Muscle of leg (tissue), 16 donors: ENCODE measurements at places on chromosomes 12 and 14.

GRCh38 chr14:26626256-26626655 is 28.4 kb upstream of the NOVA1 start:
- DNase-seq, result no peak

DNA sequence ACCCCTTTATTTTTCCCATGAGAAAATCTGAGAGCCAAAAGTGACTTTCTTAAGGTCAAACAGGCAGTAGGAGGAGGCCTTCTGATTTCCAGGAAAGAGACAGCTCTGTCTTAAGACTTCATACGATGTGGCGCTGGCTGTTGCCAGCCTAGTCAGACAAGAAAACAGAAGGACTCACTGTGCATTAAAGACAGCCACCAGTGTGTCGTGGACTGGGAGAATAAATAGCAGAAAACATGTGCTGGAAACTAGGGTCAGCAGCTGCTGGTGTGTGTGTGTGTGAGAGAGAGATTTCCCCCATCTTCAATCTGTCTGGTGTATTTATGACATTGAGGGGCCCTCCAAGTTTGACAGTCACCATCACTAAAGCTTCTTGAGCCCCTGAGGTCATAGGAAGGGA is 708.6 kb upstream of the TMEM132C start:
- peak; percentile 5 for DNase-seq

DNA sequence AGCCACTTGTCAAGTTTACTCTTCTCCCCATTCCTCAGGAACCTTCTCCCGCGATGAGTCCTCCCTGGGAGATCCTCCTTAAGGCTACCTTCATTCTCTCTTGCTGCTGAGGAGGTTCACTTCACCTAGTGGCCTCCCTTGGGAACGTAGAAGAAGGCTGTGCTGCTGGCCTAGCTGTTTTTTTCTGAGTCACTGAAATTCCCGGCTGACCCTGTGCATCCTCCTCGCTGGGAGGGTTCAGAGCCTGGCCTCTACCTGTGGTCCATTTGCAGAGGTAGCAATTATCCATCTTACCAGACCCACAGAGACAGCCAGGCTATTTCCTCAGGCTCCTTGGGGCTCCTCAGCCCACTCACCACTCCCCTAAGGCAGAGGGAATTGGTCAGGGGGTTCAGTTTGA is 4.6 kb downstream of the KRT82 start:
- DNase-seq, result no peak

DNA sequence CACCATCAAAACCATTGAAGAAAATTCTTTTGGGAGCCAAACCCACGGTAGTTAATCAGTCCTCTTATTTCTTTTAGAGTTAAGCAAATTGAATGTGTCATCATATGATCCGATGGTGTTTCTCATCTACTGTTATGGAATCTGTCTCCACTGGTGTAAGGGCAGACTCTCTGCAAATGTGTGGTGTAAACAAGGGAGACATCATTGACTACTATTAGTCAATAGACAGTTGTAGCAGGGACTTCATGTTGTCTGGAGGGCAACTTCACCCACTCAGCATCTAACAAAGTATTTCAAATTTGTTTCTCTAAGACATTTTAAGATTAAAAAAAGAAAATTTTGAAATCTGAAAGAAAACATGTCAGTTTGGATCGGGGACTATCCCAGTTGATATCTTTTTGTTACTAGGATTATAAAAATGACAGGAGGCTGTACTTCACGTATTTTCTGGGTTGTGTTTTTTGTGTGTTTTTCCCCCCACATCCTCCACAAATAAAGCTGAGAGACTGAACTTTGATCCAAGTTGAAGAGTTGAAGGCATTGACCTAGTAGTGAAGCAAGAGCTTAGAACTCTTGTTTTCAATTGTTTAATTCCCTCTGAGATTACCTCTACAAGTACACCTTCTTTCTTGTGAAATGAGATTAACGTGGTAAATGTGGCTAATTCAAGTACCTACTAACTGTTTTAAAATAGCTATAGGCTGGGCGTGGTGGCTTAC is 4.0 kb downstream of the GOLGA5 start:
- no peak for DNase-seq

GRCh38 chr12:14540801-14541462 is 26.8 kb downstream of the PLBD1 start:
- DNase-seq, result no peak

DNA sequence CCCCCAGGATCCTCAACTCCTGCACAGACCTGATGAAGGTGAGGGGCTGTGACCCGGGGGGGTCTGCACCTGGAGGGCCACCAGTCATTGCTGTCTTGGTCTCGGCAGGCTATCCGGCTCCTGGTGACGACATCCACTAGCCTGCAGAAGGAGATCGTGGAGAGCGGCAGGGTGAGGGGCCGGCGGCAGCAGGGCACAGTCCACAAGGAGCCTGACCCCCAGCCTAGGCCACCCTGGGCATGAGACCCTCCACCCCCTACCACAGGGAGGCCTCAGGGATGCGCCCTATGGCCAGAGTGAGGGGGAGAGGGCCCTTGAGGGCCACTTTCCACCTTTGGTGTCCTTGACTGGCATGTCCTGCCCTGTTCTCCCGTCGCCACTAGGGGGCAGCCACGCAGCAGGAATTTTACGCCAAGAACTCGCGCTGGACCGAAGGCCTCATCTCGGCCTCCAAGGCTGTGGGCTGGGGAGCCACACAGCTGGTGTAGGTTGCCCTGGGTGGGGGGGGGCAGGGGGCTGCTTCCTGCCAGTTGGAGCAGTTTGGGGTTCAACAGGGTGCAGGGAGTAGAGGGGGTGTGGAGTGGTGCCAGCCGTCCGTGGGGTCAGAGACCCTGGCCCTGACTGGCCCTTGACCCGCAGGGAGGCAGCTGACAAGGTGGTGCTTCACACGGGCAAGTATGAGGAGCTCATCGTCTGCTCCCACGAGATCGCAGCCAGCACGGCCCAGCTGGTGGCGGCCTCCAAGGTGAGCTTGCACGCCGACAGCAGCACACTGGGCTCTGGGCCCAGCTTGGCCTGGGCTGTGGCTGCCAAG is 25.0 kb downstream of the HIP1R start:
- DNase-seq, result peak; percentile 87

DNA sequence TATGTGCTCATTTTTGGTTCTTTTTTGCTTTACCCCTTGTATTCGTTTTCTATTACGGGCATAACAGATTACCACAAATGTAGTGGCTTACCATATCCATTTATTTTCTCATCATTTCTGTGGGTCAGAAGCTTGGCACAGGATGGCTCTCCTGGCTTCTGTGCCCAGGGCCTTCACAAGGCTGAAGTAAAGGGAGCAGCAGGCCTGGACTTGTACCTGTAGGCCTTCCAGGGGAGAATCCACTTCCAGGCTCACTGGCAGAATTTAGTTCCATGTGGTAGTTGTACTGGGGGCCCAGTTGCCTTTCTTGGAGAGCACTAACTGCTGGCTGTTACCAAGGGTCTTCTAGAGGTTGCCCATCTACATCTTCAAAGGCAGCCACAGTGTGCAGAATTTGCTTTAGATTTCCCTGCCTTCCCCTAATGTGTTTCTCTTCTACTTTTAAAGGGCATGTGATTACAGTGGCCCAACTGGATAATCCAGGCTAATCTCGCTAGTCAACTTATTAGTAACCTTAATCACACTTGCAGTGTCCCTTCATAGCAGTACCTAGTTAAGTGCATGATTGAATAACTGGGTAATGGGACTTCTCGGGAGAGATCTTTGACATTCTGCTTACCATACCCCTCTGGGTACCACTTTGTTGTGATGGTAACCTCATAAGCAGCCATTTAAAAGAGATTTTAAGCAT is 67.0 kb downstream of the CRADD start:
- no peak for DNase-seq

GRCh38 chr14:58747181-58747580 is 109.4 kb downstream of the DACT1 start:
- DNase-seq, result peak; percentile 47
